ENCODE measurements at places on chromosomes 11 and 22.

DNA sequence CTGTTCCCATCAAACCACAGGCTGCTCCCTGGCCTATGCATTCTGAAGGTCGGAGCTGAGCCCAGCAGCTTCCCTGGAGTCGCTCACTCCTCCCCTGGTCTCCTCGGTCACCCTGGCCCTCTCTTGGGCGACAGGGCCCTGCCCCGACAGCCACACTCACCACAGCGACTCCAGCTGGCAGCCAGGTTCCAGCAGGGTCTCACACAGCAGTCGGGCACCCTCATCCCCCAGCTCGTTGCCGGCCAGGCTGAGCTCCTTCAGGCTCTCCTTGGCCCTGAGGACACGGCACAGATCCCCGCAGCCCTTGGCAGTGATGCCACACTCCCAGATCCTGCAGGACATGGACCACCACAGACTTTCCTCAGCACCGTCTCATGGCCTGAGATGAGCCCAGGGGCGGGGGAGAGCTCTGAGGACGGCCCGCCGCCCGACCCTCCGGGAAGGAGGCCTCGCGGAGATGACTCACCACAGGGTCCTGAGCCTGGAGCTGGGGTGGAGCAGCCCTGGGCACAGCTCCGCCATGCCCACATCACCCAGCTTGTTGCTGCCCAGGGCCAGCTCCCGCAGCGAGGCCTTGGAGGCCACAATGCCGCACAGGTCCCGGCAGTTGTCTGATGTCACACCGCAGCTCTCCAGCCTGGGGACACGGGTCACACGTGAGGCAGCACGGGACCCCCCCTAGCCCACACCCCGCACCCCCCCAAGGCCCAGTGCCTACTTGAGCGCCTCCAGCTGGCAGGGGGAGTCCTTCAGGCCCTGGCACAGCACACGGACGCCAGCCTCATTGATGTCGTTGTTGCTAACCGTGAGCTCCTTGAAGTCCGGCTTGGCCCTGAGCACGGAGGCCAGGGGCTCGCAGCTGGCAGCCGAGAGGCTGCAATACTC is 8.5 kb downstream of the RNH1 start:
- no peak for DNase-seq

- DNase-seq, result no peak
Measured at GRCh38 chr22:46073683-46074504, 76.4 kb upstream of the PPARA start.

DNA sequence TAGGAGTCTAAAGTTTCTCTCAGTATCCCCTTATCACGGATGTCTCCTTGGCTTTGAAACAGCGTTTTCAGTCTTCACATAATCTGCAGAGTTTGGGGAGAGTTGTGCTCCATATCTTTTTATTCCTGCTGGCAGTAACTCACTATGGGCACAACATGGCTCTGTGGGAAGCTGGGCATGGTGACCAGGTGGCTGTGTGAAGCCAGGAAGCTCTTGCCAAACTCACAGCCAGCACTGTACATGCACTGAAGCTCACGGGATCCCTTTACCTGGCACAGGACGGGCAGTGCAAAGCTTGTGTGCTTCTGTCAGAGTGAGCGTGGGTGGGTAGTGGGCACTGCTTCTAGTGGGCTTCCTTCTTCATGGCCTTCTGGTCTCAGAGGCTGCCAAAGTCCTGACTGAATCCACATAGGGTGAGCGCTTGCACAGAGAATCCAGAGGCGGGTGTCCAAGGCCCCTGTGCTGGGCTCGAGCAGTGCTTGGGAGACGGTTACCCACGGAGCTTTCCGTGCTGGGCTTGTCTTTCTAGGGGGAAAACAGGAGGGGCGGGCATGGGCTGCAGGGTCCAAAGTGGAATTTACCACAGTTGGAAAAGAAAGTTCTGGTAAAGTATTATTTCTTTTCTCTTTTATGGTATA is 10.8 kb upstream of the KDM4E start:
- DNase-seq, result no peak

DNA sequence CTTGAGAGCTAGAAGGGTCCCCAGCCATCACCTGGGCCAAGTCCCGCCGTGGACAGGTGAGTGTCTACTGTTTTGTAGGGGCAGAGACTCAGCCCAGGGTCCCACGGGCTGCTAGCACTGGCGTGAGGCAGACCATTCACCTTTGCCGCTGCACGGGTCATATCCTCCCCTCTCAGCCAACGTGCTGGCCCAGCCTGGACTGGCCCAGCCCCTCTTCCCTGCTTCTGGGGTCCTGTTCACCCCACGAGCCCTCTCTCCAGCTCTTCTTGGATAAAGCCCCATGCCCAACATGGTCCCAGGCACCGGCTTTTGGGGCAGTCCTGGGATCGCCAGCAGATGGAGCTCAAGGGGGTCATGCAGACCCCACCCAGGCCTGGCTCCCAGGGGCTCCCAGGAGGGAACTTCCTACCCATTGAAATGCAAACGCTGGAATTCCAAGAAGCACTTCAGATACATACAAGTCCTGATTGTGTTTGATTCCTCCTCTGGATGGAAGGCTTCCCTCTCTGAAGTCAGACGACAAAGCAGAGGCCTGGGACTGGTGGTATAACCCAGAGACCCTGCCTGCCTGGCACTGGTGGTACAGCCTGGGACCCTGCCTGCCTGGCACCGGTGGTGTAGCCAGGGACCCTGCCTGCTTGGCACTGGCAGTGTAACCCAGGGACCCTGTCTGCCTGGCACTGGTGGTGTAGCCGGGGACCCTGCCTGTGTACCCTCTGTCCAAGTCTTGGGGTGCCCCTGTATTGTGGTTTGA is 8.9 kb upstream of the SEPTIN5 start:
- DNase-seq, result no peak

- no peak for DNase-seq
Measured at GRCh38 chr11:65506290-65506771, 7.5 kb downstream of the MALAT1 start.

DNA sequence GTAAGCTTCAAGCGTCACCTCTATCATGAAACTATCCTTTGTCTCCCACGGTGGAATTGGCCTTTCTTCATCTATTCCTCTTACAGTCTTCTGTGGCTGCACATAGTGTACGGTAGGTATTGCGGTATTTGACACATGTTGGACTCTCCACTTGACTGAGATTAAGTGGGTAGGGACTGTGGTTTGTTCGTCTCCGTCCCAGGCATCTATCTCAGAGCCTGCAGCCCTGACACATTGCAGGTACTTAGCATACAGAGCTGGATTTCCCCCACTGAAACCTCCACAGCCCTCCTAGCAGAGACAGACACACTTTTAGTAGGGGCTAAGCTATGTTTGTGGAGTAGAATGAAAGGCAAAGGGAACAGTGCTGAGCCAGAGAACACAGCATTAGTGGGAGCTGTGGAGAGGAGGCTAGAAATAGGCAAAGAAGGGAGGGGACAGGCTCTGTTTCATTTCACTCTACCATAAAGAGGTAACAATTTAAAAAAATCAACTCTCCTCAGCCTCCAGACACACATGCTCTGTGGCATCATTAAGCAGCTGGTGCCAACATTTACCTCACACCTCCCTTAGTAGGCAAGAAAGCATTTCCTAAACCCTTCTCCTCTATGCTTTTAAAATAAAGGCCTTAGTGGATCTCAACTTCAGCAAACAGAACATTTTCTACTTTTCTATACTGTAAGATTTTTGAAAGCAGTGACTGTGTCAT is 277.5 kb downstream of the KIRREL3 start:
- DNase-seq, result no peak

- DNase-seq, result no peak
Measured at GRCh38 chr22:47021371-47022074, 259.1 kb downstream of the TBC1D22A start.

- no peak for DNase-seq
Measured at GRCh38 chr11:89327885-89328284, 150.2 kb downstream of the TYR start.

GRCh38 chr11:124656774-124657630 is 16.5 kb downstream of the SIAE start:
- no peak for DNase-seq

- no peak for DNase-seq
Measured at GRCh38 chr11:133508468-133508867, 23.8 kb downstream of the OPCML start.

DNA sequence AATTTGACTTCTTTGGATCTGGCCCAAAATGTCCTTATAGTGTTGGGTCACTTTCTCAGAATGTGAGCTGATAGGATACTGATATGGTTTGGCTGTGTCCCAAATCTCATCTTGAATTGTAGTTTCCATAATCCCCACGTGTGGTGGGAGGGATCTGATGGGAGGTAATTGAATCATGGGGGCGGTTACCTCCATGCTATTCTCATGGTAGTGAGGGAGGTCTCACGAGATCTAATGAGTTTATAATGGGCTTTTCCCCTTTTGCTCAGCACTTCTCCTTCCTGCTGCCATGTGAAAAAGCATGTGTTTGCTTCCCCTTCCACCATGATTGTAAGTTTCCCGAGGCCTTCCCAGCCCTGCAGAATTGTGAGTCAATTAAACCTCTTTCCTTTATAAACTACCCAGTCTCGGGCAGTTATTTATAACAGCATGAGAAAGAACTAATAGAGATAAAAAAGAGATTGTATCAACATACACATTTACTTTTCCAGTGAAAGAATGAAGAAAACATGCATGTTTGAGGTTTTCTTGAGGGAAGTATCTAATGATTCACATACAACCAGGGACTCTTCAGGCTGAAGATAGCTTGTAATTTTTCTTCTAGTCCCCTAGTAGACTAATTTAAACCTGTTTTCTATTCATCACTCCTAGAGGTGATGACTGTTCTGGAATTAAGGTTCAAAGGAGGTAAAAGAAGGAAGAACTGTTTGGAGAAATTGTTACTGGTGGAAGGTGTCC is 17.3 kb upstream of the CSTF3 start:
- no peak for DNase-seq

GRCh38 chr11:36803084-36803483 is 205.0 kb upstream of the RAG2 start:
- DNase-seq, result no peak

- DNase-seq, result no peak
Measured at GRCh38 chr22:30893434-30894370, 74.9 kb downstream of the MORC2 start.

DNA sequence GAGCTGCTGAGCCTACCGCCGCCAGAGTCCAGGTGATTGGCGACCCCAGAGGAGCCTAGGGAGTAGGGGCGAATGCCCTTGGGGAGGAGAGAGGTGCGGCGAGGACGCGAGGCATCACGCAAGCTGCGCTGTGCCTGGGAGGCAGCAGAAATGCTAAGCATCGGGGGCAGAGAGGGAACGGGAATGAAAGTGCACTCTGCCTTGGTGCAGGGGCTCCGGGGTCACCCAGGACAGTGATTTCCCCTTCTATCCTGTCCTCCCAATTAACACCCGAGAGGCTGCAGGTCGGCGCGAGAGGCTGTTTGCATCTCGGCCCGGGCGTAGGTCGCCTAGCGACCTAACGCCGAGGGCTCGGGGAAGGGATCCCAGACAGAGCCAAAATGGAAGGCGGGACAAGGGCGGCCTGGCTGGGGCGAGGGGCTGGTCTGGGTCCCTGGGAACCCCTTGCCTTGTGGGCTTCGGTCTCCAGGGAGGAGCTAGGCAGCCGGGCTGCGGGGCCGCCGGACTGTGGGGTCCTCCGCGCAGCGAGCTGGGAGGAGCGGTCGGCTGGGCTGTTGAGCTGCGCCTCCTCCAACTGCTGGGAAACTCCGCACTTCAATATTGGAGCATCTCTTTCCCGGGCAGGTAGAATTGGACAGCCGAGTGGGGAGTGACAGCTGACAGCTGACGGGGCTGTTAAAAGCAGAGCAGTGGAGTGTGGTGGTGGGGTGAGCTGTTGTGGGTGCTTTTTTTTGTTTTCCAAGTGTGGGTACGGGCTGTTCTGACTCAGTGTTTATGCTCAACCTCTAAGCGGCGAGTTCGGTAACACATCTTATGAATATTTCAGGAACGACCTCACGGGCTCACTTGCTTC is 657 bp downstream of the ELMOD1 start:
- DNase-seq, result peak; percentile 12

DNA sequence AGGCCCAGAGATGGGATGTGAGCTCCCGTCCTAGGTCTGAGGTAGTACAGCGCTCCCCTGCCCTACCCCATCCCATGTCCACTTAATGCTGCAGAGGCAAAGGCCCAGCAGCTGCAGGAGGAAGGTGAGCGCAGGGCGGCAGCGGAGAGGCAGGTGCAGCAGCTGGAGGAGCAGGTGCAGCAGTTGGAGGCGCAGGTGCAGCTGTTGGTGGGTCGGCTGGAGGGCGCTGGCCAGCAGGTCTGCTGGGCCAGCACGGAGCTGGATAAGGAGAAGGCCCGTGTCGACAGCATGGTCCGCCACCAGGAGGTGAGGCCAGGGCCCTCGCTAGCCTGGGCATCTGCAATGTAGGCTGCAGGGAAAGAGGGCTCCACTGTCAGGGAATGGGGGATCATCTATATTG is 15.2 kb downstream of the CCDC157 start:
- no peak for DNase-seq

DNA sequence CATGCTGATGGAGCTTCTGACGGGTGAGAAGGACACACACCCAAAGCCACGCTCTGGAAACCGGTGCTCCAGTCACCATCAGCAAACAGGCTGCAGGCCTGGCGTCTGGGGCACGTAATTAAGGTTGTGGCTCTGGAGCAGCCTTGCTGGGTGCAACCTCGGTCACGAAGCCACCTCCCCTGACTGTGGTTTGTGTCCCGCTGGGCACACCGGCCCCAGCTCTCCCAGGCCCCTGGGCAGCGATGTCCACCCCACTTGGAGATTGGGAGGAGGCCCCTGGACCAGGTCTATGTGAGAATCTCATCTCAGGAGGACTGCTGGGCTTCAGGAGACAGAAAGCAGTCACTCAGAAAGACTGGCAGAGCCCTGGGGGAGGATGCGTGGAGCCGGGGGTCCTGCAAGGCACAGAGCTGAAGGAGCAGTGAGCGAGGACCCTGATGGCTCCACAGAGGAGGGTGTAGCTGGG is 631.6 kb downstream of the BRD1 start:
- no peak for DNase-seq

GRCh38 chr11:84594602-84595001 is 1032.5 kb downstream of the DLG2 start:
- no peak for DNase-seq

DNA sequence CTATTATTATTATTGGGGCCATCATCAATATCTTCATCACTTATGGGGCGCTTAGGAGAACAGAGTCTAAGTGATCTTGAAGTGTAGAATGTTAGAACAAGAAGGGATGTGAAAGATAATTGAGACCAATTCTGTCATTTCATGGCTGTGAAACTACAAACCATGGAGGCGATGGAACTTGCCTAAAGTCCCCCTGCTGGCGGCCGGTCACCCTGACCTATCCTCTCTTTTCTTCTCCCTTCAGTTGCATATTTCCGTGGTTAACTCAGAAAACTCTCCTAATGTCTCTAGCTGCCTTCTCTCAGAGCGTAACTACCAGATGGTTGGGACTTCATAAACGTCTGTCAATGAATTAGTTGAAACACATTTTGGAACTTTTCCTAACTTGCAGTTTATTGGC is 6.6 kb upstream of the OR4B1 start:
- DNase-seq, result no peak

DNA sequence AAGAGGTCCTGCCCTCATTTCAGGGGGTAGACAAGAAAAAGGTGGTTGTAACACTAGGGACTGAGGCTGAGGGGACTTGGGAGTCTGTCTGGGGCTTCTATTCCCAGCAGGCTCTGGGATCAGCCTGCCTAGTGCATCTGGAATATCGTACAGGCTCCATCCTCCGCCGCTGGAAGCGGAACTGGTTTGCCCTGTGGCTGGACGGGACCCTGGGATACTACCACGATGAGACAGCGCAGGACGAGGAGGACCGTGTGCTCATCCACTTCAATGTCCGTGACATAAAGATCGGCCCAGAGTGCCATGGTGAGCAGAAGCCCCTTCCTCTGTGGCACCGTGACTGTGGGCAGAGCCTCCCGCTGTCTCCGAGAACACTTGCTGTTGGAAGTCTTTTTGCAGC is 4.0 kb downstream of the PLEKHB1 start:
- no peak for DNase-seq

- no peak for DNase-seq
Measured at GRCh38 chr11:48005136-48005535, 24.8 kb downstream of the PTPRJ start.

- no peak for DNase-seq
Measured at GRCh38 chr11:64070314-64070681, 34.6 kb downstream of the FLRT1 start.
